ENCODE measurements at places on chromosomes 6 and 20.
A peak's percentile ranks its signal among the peaks of the same experiment; 100 is the strongest.

- DNase-seq, result no peak
Observed at GRCh38 chr6:9272671-9273070, 837.3 kb upstream of the SLC35B3 start.

DNA sequence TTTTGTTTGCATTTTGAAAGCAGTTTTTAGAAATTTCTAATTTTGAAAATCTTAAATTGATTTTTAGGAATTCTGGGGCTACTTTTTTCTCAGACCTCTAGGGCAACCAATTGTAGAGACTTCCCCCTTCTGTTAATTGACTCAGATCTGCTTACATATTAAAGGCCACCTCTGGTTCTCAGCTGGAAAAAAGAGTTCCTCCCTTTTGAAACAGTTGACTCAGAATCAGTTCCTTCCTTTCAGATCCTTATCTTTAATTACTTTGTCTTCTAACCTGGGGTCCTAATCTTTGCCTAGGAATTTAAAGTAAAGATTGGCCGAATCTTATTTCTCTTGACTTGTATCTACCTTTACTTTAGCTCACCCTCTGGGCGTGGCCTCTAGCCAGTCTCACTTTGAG lies 146.8 kb downstream of the LAMA2 start:
- DNase-seq, result no peak

- DNase-seq, result peak; percentile 62
Observed at GRCh38 chr20:10521068-10521831, 86.1 kb downstream of the SLX4IP start.

DNA sequence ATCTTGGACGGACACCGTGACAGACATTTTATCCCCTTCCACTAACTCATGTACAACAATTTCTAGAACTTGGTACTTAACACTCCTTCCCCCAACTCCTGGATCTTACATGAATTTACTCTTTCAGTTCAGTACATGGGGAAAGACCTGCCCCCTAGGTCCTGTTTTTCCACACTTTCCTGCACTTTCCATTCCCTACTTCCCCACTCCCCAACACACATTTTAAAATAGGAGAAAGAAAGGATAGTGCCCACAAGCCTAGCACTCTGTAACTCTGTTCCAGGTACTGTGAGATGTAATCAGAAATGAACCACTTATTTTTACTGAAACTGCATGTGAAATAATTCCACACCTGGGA lies 1.3 kb downstream of the ADGRG6 start:
- DNase-seq, result no peak

DNA sequence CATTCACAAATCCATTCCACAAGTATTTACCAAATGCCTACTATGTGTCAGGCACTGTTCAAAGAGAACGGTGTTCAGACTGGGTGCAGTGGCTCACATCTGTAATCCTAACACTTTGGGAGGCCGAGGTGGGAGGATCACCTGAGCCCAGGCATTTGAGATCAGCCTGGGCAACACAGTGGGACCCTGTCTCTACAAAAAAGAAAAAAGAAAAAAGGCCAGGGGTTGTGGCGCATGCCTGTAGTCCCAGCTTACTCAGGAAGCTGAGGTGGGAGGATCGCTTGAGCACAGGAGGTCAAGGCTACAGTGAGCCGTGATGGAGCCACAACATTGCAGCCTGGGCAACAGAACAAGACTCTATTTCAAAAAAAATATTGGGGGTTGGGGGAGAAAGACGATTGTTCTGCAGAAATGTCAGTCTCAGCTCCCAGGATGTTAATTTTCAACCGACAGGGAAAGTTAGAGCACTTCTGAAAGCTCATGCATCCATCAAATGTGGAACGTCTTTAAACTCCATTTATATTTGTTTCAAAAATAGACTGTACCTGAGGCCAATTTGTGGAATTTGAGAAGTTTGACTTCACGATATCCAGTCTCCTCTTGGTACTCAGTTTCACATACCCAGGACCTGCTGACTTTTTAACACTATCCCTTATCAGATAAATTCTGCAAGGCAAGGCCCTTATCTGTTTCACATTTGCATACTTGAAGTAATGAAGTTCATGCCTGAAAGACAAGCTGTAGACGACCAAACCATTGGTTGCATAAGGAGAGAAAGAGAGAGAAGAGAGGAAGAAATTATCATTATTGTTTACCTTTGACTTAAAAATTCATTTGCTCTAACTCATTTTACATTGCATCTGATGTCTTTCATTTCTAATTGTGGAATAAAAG lies 14.8 kb upstream of the BTN3A2 start:
- no peak for DNase-seq

DNA sequence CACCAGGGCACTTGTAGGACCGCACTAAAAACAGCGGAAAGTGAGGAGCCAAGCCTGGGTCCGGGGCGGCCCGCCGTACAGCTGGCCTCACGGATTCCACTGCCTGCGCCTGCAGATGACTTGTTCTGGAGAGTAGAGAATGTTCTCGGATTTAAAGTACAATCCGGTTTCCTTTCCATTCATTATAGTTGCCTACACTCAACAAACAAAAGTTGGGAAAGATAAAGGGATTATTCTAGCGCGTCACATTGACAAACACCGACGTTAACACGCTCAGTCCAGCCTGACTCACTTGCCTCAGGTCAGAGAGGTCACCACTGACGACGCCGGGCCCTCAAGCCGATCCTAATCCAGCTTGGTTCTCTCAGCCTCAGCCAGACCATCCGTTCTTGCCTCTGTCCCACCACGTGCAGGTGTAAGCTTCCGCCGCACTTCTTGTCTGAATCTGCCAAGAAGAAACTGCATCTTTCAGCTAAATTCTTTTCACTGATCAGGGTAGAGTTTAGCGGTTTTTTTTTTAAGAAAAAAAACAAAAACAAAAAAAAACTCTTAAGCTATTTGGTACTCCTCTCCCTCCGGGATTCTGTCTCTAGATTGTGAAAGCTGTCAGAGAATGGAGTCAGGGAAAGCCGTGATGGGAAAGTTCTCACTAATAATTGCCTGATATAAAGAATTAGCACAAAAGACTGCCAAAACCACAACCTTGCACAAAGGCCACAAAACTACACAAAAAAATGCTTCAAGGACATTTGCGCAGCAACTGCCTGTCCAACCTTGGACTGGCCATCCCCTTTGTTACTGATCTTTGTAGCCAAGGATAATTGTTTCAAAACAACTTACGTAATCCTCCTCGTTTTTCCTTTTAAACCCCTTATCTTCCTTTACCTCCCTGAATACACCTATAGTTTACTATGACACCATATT lies 1.1 kb upstream of the PHF10 start:
- no peak for DNase-seq

- DNase-seq, result no peak
Observed at GRCh38 chr6:79946272-79947190, 822 bp downstream of the ELOVL4 start.

DNA sequence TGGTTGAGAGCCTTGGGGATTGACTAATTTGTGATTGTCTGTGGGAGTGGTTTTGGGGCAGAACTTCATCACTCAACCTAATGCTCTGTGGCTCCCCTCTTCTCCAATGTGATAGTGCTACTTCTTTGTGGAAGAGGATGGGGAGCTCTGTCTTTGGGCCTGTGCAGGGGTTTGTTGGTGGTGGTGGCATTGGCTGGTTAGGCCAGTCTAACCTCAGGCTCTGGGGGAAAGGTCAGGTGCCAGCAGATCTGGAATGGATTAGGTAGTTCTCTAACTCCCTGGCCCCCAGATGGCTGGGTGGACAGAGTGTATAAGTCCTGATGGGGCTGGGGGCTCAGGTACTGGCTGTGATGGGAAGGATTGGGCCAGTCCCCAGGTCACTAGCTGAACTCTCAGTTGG lies 129.0 kb upstream of the CHD6 start:
- no peak for DNase-seq

DNA sequence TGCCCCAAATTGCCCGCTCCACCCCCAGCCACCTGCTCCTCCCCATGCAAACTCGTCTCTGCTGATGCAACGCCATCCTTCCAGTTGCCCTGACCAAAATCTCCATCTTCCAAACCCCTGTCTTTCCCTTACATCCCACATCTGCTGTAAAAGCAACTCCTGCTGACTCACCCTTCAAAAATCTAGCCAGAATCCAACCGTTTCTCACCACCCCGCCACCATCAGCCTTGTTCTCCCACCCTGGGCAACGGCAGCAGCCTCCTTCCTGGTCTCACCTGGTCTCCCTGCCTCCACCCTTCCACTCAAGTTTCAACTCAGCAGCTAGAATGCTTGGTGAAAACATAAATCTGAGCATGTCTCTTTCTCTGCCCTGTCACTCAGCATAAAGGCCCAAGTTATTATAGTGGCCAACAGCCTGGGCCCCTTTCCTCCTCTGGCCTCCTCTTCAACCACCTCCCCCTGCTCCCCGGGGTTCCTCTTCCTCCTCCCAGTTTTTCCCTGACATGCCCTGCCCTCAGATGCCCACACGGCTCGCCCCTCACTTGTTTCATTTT lies 7.2 kb upstream of the SYNJ2 start:
- no peak for DNase-seq

DNA sequence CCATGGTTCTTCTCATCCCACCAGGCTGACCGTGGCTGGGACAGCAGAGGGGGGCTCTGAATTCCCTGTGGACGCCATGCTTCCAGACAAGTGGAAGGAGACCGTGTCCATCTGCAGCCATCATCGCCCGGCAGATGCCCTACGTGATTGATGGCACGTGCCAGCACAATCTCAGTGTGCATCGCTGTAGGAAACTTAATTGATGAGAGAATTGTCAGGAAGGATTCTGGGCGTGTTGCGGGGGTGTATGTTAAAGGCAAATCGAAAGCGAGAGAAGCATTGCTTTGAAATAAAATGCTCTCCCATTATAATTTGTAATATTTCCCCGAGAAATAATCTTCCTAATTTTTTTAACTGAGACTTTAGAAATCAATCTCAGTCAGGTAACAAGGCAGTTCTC lies 185.5 kb upstream of the CDH4 start:
- no peak for DNase-seq

DNA sequence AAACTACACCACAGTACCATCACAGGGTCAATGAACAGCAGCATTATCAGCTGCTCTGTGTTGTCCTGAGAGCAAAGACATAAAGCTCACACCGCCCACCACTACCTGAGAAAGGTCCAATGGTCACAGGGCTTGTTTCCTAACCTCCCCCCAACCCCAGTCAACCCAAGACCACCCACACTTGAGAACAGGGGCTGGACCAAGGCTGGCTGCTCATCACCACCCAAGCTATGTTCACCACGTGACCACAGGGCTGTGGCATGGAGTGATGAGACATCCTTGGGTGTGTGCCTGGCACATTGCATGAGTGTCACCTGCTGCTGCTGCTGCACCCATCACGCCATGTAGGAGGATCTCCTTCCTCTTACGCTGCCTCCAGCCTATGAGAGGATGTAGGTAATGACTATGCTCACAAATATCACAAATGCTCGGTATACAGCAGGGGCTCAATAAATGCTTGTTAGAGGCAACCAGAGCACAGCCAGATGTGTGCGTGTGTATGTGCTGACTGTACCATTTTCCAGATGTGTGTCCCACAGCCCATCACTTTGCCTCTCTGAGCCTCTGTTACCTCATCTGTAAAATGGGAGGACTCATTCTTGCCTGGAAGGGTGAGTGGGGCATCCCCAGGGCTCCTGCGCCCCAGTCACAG lies 23.3 kb upstream of the SIRPA start:
- DNase-seq, result no peak

GRCh38 chr6:166046226-166046625 lies 121.4 kb downstream of the TBXT start:
- DNase-seq, result peak; percentile 82

DNA sequence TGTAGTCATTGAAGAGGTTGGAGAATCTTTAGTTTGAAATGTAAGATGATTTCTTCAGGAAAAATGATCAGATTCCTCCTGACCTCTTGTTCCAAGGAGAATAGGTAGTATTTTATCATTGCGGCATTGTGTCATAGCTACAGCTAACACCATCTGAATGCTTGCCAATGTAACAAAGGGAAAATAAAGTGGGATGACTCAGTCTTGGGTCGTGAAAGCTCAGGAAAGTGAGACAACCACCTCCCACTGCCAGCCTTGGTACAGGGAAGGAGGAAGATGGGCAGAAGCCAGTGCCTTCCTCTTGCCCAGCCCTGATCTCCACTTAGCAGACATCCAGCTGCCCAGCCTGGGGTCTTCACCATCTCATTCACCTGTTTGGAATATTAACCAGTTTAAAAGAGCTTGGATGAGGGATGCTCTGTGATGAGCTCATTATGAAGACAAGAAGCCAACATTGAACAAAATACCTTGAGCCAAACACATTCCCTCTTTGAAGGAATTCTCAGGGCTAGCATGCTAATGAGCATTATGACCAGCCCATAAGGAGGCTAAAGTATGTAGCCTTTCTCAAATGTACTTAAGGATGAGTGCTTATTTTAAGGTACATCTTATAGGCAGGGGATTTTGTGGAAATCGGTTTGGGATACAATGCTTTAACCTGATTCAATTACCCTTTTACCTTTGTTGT lies 40.0 kb upstream of the APCDD1L start:
- peak; percentile 65 for DNase-seq

- no peak for DNase-seq
Observed at GRCh38 chr6:136426627-136427377, 123.4 kb downstream of the MAP7 start.

DNA sequence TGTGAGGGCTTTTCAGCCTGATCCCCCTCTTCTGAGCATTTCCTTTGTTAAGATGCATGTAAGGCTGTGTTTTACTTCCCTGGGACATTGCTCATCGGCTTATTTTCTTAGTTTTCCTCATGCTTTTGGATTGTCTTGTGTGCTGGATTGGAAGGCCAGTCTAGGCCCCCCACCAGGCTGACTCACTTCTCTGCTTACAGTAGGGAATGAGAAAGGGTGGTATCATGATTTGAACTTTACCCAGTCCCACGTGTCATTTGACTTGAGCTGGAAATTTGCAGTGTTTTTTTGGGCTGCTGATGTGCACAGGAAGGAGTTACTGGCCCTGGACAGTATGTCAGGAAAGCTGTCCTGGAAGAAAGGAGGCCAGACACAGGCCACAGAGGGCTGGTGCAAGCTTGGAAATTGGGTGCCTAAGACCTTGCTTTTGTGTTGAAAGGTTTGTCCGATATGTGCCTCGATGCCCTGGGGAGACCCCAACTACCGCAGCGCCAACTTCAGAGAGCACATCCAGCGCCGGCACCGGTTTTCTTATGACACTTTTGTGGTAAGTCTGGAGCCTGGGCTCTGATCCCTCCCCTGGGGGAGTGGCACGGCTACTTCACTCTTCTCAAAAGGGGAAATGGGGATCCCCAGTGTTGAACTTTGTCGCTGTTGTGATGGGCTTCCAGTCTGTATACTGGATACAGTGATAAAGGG lies 12.8 kb downstream of the RNF114 start:
- DNase-seq, result peak; percentile 65

- no peak for DNase-seq
Observed at GRCh38 chr6:14593286-14593685, 475.7 kb downstream of the CD83 start.

All from kidney epithelial cell (primary cell).